ENCODE measurements at places on chromosomes 2 and 18.

- no peak for DNase-seq
Measured at GRCh38 chr2:42877936-42878335, 85.6 kb upstream of the HAAO start.

DNA sequence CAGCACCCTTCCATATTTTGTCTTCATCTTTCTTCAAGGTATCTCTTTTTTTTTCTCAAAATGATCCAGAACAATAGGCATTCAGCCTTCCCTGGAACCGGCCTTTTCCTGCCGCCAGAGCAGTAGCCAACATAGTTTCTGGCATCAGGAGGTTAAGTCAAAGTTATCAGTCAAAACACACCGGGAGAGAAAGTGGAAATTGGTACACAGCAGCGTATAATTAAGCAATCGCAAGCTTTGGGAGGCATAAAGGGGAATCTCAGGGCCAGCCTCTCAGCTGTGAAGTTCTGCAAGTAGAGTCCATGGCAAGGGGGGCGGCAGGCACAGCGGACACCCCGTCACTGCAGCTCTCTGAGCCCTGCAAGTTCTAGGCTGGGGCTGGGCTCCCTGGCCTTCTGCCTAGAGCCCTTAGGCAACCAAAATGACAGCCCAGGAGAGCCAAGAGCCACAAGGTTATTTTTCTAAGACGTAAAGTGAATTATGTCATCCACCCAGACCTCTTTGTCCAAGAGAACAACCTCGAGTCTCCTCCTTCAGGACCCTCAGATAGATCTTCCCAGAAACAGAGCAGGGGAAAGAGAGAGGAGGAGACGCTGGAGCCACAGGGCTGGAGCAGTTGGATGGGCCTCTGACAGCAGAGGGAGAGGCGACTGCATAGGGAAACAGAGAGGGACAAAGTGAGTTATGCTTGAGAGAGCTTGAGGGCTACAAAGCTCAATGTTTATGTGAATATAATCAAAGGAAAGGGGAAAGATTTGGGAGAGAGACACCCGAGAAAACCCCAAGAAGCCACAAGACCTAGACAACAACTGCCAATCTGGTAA lies 114.7 kb downstream of the BCL2L11 start:
- no peak for DNase-seq

GRCh38 chr2:62197925-62198633 lies 2.2 kb downstream of the B3GNT2 start:
- DNase-seq: no peak

DNA sequence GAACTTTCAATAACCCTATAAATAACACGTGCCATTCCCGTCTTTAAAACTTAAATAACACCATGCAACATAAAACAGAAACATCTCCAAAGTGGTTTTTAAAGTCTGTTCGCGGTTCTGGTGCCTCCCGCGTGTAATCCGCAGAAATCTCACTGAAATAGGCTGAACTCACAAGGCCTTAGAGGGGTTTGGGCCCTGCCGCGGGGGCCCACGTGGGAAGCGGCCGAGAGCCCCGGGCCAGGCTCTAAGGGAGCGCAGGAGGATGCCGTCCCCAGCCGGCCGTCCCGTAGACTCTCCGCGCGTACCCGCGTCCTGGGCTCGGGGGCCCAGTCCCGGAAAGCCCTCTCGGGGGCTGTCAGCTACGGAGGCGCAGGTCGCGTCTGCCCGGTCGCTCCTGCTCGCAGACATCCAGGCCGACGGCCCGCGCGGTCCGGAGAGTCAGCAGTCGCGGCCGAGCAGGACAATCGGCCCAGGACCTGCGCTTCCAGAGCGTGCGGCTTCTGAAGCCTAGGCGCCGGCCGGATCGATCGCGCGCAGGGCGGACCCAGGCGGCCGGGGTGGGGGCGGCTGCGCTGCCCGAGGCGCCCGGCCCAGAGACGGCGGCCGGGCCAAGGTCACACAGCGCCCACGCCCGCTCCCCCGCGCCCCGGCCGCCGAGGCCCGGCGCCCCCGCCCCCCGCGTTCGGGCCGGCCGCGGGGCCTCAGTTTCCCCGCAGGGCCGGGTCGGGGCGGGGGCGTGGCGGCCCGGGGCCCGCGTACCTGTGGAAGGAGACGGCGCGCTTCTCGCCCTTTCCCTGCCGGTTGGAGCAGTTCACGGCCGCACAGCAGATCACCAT lies 558 bp downstream of the THAP4 start:
- DNase-seq: peak; percentile 52

DNA sequence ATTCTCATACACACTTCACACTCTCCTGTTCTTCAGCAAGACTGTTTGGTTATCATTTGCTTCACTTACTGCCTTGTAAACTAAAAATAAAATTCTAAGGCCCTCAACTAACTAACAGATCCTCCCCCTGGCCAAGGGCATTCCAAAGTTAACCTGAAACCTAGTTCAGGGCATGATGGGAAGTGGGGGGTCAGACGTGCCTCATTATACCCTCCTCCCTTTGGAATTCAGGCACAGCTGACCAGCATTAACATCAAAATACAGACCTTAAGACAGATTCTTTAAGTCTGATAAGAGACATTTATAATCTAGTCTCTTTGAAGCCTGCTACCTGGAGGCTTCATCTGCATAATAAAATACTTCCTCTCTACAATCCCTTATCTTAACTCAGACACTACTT lies 221.0 kb downstream of the NOL4 start:
- DNase-seq: no peak

GRCh38 chr2:155266109-155266508 lies 567.6 kb downstream of the KCNJ3 start:
- DNase-seq: no peak

GRCh38 chr2:106184394-106184793 lies 9.7 kb downstream of the UXS1 start:
- no peak for DNase-seq

GRCh38 chr2:155157065-155157464 lies 458.6 kb downstream of the KCNJ3 start:
- no peak for DNase-seq

All from activated T-cell treated with anti-CD3 and anti-CD28 coated beads, Interleukin-2, amount 50 U/mL, for 1 hour (primary cell).